Transverse colon (tissue), 4 donors: ENCODE measurements at places on chromosomes 5 and 9. TPM values are rescaled to one million over a fixed set of nuclear protein-coding genes. Genes with fewer than 3 reads are reported as not detected.

GRCh38 chr5:43209833-43210232, 17.8 kb downstream of the NIM1K start:
- H3K27ac ChIP-seq = no peak overlapping the region
- H3K4me1 ChIP-seq = peaks cover 3% of the 10 kb centered on the region
- H3K27me3 ChIP-seq = no peaks in the 10 kb centered on the region

Gene EXOSC3
- total RNA-seq = 24.6 TPM

Gene ADAMTS6
- total RNA-seq = 2.2 TPM

Gene ANKRD34B
- not detected for total RNA-seq

DNA sequence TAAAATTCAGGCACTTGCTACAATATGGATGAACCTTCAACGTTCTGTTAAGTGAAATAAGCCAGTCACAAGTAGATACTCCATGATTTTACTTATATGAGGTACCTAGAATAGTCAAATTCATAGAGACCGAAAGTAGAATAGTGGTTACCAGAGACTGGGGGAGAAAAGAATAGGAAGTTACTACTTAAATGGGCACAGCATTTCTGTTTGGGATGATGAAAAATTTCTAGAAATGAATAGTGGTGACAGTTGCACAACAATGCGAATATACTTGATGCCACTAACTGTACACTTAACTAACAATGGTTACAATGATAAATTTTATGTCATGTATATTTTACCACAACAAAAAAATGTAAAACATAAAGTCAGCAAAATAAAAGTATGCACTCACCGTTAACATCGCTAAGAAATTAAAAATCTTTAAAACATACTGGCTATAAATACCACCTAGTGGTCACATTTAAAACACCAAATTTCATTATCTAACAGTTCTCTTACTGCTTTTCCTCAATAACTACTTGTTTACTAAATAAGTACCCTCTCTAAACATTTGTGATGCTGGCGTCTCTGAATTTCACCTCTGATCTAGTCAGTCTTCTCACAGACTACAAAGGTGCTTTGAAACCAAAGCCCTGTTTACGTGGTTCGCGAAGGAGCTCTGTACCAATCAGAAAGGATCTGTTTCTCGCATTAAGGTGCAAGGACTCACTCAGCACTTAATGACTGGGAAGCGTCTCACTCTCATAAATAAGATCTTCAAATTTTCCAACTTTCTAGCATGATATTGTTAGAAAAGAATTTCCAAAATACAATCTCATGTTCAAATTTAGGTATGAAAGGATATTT, 22.7 kb downstream of the KIF3A start:
- H3K4me1 ChIP-seq = no peaks in the 10 kb centered on the region
- H3K4me3 ChIP-seq = no peak overlapping the region
- no peaks in the 10 kb centered on the region for H3K27me3 ChIP-seq
- no peak overlapping the region for H3K27ac ChIP-seq
- no peaks in the 10 kb centered on the region for H3K36me3 ChIP-seq

GRCh38 chr9:131968632-131969031, 111.0 kb downstream of the MED27 start:
- H3K36me3 ChIP-seq = no peaks in the 10 kb centered on the region
- DNase-seq = no peak
- no peaks in the 10 kb centered on the region for H3K4me1 ChIP-seq
- H3K27ac ChIP-seq = no peak overlapping the region
- no peaks in the 10 kb centered on the region for H3K27me3 ChIP-seq

Gene PCDHGA4
- total RNA-seq = 1.6 TPM

- H3K27me3 ChIP-seq = peaks cover 6% of the 10 kb centered on the region
- no peak overlapping the region for H3K27ac ChIP-seq
- no peaks in the 10 kb centered on the region for H3K4me1 ChIP-seq
- DNase-seq = no peak
- H3K36me3 ChIP-seq = no peaks in the 10 kb centered on the region
Observed at GRCh38 chr9:97705354-97705950, 8.3 kb upstream of the XPA start.

DNA sequence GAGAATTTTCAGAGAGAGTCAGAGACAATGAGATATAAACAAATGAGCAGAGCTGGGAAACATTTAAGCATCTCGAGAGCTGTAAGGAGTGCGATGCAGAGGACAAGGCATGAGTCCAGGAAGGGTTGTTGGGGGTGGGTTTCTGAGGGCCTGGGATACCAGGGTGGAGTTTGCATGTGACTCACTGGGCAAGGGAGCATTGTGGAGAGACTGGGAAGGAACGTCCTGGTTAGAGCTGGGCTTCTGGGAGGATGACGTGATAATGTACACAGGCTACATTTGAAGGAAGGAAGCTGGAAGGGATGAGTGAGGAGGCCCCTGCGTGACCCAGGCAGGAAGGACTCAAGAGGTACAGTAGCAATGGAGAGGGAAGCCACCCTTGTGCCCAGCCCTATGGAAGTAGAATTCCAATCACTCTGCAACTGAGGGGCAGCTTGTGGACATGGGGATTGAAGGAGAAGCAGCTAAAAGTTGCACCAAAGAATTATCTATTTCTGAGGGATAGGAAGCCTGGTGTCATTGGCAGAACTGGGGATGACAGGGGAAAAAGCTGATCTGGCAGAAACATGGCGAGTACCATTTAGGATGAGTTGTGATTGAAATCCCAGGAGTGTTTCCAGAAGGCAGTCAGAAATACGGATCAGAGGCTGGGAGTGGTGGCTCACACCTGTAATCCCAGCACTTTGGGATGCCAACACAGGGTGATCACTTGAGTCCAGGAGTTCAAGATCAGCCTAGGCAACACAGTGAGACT, 59.3 kb upstream of the AFAP1L1 start:
- no peaks in the 10 kb centered on the region for H3K4me1 ChIP-seq
- no peaks in the 10 kb centered on the region for H3K27me3 ChIP-seq
- no peak for DNase-seq
- H3K27ac ChIP-seq = peak overlapping the region; percentile 6
- no peaks in the 10 kb centered on the region for H3K36me3 ChIP-seq

DNA sequence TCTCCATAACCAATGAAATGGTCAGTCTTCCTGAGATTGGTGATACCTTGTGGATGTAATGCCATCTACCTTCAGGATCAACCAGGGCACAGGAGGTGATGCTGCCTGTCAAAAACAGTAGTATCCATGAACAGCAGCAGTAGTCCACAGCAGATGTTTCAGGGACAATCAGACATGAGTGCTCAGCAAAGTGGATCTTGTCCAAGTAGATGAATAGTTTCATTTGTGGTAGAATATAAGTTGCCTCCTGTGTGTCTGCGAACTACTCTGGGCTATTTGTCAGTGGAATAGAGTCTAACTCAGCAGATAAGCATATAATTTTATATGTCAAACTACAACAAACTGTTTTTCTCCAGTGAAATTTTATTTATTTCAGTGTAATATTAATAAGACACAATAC, 1860.1 kb upstream of the ACO1 start:
- H3K27ac ChIP-seq = no peak overlapping the region
- DNase-seq = no peak
- H3K27me3 ChIP-seq = no peaks in the 10 kb centered on the region
- H3K4me3 ChIP-seq = no peak overlapping the region
- no peaks in the 10 kb centered on the region for H3K4me1 ChIP-seq

Gene CACFD1
- 153 TPM for total RNA-seq

Gene PAM
- 178 TPM for total RNA-seq

DNA sequence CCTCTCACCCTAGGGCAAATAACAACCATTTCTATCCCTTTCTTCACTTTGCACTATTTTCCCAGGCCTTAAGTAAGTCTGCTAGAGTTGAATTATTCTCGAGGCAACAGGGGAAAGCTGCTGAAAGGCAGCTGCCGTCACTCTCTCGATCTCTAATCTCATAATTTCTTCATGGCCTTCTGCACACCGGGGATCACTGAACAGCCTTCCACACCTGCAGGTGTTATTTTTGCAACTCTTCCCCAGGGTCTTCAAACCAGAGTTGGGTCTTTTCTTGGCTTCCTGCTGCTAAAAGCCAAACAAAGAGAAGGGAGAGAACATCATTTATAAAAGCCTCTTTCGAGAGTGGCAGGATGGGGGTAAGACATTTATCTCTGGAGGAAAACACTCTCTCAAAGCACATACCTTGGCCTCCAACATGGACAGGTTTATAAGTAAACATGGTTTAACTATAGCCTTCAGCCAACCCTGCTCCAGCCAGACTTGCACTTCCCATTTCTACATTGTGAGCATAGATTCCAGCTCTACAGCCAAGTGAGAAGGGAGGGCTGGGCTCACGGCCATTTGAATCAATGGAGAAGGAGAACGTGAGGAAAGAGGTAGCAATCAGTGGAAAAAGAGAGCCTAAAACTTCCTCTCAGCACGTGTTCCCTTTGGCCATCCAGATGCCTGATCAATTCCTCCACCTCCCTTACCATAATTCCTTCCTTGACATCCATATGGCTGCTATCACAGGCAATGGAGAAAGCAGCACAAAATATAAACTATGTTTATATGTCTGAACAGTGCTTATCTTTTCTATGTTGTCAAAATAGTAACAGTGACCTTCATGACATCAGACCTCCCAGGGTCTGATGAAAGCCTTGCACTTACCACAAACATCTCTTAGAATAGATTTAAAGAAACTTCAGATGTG, 464.9 kb downstream of the TLE1 start:
- no peaks in the 10 kb centered on the region for H3K36me3 ChIP-seq
- no peaks in the 10 kb centered on the region for H3K27me3 ChIP-seq
- H3K4me1 ChIP-seq = no peaks in the 10 kb centered on the region
- DNase-seq = no peak
- H3K4me3 ChIP-seq = no peak overlapping the region

DNA sequence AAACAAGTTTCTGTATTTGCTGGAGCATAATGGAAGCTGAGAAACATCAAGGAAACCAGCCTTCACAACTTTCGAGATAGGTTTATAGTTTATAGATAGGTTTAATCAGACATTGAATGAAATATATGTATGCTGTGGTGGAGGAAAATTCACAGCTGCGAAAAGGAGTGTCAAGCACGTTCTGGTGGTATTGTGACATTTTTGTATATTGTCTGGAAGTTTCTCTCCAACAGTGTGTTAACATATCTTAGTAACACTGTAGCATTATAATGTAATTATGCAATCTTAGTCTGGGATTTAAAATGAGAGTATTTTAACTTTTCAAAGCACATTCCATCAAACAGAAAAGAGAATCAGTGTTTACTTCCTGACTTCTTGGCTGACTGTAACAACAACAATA, 50.0 kb downstream of the FCHO2 start:
- no peaks in the 10 kb centered on the region for H3K27me3 ChIP-seq
- DNase-seq = no peak

DNA sequence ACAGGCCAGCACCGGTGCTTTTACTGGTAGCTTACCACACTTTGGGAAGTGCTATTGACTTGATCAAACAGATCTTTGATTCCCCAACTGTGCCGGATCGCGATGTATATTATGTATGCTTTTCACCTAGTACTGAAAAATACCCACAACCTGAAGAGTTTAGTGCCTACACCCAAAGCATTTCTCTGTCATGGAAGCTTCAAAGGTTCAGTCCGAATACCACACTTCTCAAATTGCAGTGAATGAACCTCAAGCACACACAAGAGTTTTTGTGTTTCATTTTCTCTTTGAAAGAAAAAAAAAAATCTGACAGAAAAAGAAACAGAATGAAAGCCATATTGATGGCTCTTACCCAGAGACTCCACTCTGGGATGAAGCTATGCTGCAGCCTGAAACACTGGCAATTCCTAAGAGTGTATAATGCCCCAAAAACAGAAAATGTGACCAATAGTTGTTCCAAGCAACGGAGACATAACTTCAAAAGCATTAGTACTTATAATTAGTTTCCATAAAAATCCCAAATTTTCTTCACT, 100.9 kb downstream of the EBF1 start:
- no peak overlapping the region for H3K4me3 ChIP-seq
- DNase-seq = no peak
- H3K27me3 ChIP-seq = no peaks in the 10 kb centered on the region

DNA sequence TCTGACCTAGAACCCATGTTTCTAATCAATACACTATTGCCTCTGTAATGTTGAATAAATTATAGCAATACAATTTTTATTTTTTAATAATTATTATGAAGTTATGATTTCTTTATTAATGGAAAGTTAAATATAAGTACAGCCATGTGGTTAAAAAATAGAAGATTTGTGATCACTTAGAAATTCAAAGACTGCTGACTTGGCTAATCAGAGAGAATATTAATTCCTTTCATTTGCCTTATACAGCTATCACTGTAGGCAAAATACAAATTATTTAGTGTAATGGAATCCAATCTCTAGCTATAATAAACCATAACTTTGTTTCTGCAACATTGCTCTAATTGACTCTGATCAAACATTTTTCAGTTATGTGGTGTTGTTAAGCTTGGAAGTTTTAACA, 255.0 kb upstream of the TAS2R1 start:
- H3K27me3 ChIP-seq = no peaks in the 10 kb centered on the region
- DNase-seq = no peak
- no peaks in the 10 kb centered on the region for H3K36me3 ChIP-seq

- no peak overlapping the region for H3K27ac ChIP-seq
- no peaks in the 10 kb centered on the region for H3K36me3 ChIP-seq
- no peaks in the 10 kb centered on the region for H3K27me3 ChIP-seq
- H3K4me1 ChIP-seq = no peaks in the 10 kb centered on the region
- DNase-seq = no peak
Observed at GRCh38 chr5:75010838-75011237, 41.5 kb downstream of the GCNT4 start.
